ENCODE measurements at places on chromosomes 5 and 9. TPM values are rescaled to one million over a fixed set of nuclear protein-coding genes. Genes with fewer than 3 reads are reported as not detected.

DNA sequence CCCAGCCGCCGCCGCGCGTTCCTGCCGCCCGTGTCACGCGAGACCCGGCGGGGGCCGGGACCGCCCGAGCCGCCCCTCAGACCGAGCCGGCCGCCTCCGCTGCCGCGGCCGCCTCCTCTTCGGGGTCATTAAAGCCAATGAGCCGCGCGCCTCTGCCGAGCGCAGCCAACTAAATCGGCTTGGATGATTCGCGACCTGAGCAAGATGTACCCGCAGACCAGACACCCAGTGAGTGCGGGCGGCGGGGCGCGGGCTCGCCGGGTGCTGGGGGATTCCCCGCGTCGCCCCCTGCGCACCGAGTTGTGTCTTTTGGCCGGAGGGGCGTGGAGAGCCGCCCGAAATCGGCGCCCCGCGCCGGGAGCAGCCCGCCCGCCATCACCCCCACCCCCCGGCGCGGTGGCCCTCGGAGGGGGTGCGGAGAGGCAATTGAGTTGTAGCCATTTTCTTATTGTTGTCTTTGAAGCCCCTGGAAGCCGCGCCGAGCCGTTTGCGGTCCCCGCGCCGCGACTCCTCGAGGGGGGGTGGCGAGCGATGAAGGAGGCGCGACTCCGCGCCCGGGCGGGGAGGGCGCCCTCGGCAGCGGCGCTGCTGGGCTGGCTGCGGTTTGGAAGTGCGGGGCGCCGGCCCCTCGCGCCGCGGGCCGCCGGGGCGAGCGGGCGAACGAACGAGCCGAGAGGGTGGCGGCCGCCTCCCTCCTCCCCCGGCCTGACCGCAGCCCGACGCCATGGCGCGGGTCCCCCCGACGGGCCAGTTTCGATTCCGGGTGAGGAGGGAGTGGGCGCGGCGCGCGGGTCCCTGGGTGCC, 1.0 kb downstream of the TLE4 start:
- peak; percentile 57 for DNase-seq

Gene STXBP1
- 109 TPM for total RNA-seq

DNA sequence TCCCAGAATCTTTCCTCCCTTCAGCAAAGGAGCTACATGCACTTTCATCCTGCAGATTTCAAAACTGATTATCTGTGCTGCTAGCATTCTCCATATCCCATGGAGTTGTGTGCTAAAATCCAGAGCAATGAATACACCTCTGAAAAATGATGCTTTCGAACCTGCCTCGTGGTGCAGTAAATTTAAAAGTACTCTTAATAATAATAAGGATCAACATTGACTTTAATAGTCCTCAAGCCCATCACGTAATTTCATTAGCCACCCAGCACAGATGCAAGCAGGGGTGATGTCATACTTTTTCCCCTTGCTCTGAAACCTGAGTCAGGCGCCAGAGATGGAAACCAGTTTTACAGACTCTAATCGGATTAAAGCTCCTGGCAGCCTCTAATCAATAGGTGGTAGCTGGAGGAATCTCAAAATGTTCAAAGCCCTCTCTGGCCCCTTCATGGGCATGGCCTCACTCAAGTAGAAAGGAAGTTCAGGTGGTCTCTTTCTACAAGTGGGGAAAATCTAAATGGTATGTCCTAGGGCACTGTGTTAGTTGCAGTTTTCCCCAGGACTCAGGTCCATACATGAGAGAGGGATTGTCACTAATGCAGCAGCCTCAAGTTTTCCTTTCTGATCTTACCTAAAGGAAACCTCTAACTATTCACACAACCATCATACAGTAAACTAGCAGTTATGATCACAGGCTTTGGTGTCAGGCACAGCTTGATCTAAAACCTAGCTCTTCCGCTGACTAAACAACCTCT, 221.6 kb upstream of the SLC30A5 start:
- no peak for DNase-seq

DNA sequence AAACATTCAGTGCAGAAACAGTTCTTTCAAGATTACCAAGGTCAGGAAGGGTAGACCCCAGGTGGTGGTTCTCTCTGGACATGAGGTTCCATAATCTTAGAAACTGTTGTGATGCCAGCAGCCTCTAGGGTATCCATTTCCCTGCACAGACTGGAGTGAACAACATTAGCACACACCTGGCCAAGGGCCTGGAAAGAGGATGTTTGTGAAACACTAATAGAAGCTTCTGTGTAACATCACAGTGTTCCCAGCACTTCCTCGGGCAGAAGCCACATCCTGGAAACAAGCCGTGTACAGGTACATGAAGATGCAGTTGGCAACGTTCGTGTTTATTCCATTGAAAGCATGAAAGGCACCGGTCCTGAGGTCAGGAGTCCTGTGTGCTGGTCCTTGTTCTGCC, 598.2 kb upstream of the KLF4 start:
- DNase-seq = no peak

GRCh38 chr9:21710548-21711191, 91.8 kb upstream of the MTAP start:
- no peak for DNase-seq

GRCh38 chr5:110257971-110258370, 468.5 kb downstream of the TMEM232 start:
- no peak for DNase-seq

- no peak for DNase-seq
These were observed 247.4 kb upstream of the CHD1 start for GRCh38 chr5:99176186-99176585.

DNA sequence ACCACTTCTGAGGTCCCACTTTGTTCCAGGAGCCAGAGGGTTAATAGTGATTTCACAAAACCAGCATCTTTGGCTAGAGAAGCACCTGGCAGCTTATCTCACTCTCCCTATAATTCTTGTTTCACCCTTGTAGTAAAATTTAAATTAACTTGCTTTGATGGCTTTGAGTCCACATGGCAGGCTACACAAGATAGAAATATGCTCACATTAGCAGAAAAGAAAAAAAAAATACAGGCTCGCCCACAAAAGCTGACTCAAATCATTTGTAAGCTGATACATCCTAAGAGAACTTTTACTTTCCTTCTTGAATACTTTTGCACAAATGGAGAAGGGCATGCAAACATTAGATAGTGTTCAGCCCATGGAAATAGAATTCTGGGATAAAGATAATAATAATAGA, 36.2 kb downstream of the TNFSF15 start:
- no peak for DNase-seq

GRCh38 chr9:121831869-121832268, 180.4 kb downstream of the DAB2IP start:
- DNase-seq = peak; percentile 6

DNA sequence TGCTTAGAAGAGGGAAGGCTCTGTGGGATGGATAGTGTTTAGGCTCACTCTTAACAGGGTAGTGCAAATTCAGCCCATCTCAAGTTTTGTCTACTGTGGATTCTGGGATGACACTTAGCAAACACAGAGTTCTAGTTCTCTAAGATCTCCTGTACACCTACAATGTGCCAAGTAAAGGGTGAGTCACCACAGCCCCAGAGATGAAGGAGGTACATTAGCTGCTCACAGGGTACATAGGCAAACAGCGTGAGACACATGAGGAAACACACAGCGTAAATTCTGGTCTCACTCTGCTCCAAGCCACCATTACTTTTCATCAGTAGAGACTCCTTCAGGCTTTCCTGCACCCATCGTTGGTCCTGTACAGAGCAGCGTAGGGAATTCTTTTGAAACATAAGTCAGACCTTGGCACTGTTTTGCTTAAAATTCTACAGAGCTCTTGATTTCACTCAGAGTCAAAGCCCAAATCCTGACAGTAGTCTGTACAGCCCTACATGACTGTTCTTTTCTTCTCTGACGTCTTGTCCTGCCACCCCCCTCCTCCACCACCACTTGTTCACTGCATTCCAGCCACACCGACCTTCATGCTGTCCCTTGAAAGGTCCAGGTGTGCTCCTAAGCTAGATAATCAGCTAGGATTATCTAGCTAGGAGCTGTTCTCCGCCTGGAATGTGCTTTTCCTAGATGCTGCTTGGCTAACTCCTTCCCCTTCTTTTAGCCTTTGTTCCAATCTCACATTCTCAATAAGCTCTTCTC, 8.7 kb downstream of the ASTN2 start:
- DNase-seq = no peak

GRCh38 chr9:115794921-115795475, 358.6 kb upstream of the PAPPA start:
- DNase-seq = no peak

DNA sequence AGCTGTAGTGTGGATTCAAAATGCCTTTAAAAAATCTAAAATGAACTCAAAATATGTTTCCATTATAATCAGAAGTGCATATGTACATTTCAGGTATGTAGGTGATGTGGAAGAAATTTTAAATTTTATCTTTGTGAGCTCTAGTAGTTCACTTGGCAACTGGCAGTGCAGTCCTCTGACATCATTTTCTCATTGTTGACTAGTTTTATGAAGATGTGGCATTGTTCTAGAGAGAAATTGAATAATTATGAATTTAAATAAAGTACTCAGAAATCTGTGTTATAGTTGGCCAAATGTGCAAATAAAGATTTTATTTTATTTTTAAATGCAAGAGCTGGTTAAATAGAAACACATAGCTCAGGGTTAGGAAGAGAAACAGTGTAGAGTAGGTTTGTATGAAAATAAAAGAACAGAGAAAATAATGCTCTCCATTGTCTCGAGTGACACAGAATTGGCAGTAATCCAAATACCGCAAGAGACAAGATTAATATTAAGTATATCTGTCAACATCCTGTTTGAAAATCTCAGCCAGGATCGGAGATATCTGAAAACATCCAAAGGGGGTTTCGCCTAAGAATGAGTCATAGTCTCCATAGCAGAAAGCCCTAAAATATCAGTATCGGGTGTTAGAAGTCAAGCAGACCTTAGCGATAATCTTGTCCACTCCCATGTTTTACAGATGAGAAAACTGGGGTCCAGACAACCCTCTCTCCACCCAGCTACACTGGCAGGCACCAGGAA, 189.4 kb downstream of the CCDC192 start:
- no peak for DNase-seq

Gene TMEM167A
- total RNA-seq = 81.2 TPM

DNA sequence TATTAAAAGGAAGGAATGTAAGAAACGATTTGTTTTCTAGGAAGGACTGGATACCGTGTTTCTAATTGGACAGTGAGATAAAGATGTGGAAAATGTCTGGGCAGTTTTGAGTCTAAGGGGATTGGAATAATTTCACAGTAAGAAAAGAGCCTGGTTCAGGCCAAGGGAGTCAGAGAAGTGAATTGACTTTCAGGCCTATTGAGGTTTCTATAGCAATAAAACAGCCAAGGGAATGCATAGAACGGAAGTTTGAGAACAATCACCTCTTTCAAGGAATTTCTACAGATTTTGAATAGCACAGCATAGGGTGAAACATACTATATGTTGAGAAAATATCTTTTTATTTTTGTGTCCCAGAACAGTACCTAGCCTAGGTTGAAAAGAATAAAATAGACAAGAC, 271.6 kb upstream of the TRPM3 start:
- no peak for DNase-seq

GRCh38 chr5:168260353-168261226, 30.9 kb upstream of the WWC1 start:
- no peak for DNase-seq

Gene FOXD4L3
- total RNA-seq = 0.47 TPM

Gene TRPM3
- 0.30 TPM for total RNA-seq

DNA sequence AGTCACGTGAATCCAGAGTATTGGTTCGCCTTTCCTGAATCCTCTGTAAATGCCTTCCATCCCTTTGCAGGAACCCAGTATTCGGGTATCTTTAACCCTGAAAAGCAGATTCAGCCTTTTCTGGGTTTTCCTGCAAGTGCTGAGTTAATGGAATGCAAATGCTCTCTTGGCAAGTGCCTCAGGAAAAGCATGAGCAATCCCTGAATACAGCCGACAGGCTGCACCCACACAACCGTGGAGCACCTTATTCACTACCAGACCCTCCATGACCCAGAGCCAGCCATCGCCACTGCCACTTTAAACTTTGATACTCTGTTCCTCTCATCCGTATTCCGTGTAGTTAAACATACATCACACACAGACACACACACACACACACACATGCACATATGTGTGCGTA, 54.4 kb downstream of the ZNF622 start:
- DNase-seq = no peak

- DNase-seq = no peak
These were observed 25.4 kb downstream of the GPR21 start for GRCh38 chr9:123058834-123059233.

Gene IFNB1
- total RNA-seq = not detected

DNA sequence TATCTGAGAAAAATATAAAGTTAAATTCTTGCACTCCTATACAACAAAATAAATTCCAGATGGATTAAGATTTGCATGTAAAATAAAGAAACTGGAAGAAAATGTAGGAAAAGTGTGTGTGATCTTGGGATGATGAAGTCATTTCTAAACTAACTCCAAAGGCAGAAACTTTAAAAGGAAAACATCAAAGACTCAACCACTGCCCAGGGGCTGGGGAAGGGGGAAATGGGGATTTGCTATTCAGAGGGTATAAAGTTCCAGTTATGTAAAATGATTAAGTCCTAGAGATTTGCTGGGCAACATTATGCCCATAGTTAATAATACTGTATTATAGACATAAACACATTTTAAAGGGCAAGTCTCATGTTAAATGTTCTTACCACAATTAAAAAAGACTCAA, 254.5 kb downstream of the DEPDC1B start:
- DNase-seq = no peak

DNA sequence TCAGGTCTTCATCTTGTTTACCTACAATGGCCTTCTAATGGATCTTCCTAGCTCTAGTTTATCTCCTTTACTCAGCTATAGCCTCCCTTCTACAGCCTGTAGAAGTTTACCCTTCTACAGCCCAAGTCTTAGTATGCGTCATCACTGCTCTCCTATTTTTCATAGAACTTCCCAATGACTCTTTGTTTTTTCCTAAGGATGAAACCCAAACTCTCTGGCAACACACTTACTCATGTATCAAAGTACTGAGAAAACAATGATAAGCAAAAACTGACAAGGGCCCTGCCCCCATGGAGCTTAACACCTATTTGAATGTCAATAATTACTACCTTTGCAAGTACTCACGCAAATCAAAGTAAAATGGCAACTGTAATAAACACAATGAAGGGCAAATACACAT, 33.7 kb downstream of the LEAP2 start:
- DNase-seq = no peak

Gene AJM1
- total RNA-seq = 4.3 TPM

- no peak for DNase-seq
These were observed 97.3 kb downstream of the OXCT1 start for GRCh38 chr5:41772785-41773442.

DNA sequence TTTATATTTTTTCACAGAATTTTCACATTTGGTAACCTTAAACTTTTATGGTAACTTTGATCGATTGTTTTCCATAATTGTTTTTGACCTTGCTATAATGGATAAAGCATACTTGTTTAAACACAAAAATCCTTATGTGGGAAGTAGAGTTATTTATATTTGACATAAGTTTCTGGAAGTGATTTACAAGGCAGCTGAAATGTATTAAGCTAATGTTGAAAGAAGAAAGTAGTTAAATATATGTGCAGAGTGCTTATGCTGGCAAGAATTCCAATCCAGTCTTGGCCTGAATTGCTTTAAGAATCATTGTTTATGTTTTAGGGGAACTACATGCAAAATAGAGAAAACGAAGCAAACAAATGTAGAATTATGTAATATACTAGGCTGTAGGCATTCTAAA, 763.6 kb downstream of the TAF11L14 start:
- no peak for DNase-seq

GRCh38 chr9:100690438-100690837, 112.6 kb downstream of the CAVIN4 start:
- DNase-seq = no peak
